ENCODE measurements at places on chromosomes 1 and 21. TPM values are rescaled to one million over a fixed set of nuclear protein-coding genes. Genes with fewer than 3 reads are reported as not detected.

DNA sequence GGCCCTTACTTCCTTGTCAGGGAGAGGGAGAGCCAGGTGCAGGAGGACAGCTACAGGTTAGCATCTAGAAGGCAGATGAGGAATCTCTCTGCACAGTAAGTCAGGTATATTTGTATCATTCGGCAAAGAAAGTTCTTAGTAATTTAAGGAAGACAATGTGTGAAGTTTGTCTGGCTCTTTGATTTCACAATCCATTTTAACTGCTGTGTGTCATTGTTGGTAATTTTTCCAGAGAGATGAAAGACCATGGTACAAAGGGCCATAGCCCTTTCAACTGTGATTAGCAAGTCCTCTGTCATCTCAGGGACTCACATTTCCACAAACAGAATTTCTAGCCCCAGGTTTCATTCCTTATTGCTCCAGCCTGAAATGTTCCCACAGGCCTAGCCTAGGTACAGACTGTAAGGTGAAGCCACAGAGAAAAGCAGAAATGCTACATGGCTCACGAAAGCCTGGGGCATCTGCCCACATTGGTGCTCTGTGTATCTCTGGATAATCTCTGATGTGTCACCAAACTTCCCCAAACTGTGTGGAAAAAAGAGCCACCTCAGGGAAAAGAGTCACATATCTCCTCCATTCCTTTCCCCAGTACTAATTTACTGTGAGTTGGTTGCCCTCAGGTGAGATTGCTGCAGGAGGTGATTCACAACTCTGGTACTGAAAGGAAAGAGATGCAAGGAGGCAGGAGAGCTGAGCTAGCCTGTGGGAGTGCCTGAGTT is 70.6 kb downstream of the SYT6 start:
- H3K36me3 ChIP-seq: no peaks in the 10 kb centered on the region
- no peak for DNase-seq
- H3K4me1 ChIP-seq: no peaks in the 10 kb centered on the region
- peaks cover 1% of the 10 kb centered on the region for H3K27me3 ChIP-seq
- no peak overlapping the region for H3K4me3 ChIP-seq

IGSF9 gene
- total RNA-seq: not detected

VHLL gene
- not detected for total RNA-seq

GRCh38 chr21:21921410-21922232 is 923.4 kb downstream of the NCAM2 start:
- H3K27ac ChIP-seq: no peak overlapping the region
- H3K27me3 ChIP-seq: no peaks in the 10 kb centered on the region
- no peak overlapping the region for H3K4me3 ChIP-seq
- H3K4me1 ChIP-seq: no peaks in the 10 kb centered on the region
- H3K36me3 ChIP-seq: no peaks in the 10 kb centered on the region

- no peaks in the 10 kb centered on the region for H3K27me3 ChIP-seq
- DNase-seq: no peak
- H3K27ac ChIP-seq: peak overlapping the region; percentile 67
- H3K4me1 ChIP-seq: peaks cover 61% of the 10 kb centered on the region
Measured at GRCh38 chr1:92464588-92465255, 22.0 kb downstream of the GFI1 start.

- peak overlapping the region; percentile 93 for H3K27ac ChIP-seq
- H3K4me1 ChIP-seq: peaks cover 71% of the 10 kb centered on the region
- H3K4me3 ChIP-seq: peak overlapping the region; percentile 11
- H3K36me3 ChIP-seq: no peaks in the 10 kb centered on the region
Measured at GRCh38 chr1:156103521-156103947, 11.0 kb upstream of the LMNA start.

- peaks cover 11% of the 10 kb centered on the region for H3K4me1 ChIP-seq
- no peaks in the 10 kb centered on the region for H3K36me3 ChIP-seq
- DNase-seq: no peak
- H3K27me3 ChIP-seq: peaks cover 30% of the 10 kb centered on the region
Measured at GRCh38 chr21:45971616-45972352, 9.8 kb upstream of the COL6A1 start.

GRCh38 chr1:170742600-170742999 is 78.7 kb downstream of the PRRX1 start:
- no peak overlapping the region for H3K4me3 ChIP-seq
- peaks cover 3% of the 10 kb centered on the region for H3K36me3 ChIP-seq
- no peaks in the 10 kb centered on the region for H3K4me1 ChIP-seq
- peaks cover 15% of the 10 kb centered on the region for H3K27me3 ChIP-seq
- no peak for DNase-seq
- no peak overlapping the region for H3K27ac ChIP-seq

SLFNL1 gene
- not detected for total RNA-seq

LHX8 gene
- total RNA-seq: not detected

- H3K4me3 ChIP-seq: no peak overlapping the region
- H3K4me1 ChIP-seq: peaks cover 6% of the 10 kb centered on the region
- DNase-seq: no peak
- H3K27me3 ChIP-seq: no peaks in the 10 kb centered on the region
- no peak overlapping the region for H3K27ac ChIP-seq
- H3K36me3 ChIP-seq: no peaks in the 10 kb centered on the region
Measured at GRCh38 chr1:23667411-23667810, 24.2 kb upstream of the RPL11 start.

GRCh38 chr1:168974611-168975010 is 131.9 kb upstream of the ATP1B1 start:
- H3K27ac ChIP-seq: no peak overlapping the region
- no peaks in the 10 kb centered on the region for H3K27me3 ChIP-seq
- no peaks in the 10 kb centered on the region for H3K4me1 ChIP-seq
- DNase-seq: no peak

DNA sequence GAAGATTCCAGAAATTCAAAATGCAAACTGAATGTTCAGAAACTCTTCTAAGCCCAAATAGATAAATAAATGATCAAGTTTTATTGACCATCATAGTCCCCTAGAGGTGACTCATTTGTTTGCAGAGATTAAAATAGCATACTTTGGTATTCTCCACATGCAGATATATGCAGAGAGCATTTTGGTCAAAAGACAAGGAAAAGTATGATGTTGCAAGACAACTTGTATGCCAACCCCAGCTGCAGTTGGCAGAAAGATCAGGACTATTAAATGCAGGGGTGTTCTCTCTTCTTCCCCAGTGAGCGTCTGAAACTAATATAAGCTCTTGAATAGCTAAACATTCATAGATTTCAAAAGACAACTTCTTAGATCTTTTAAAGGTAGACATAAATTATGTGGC is 404.9 kb downstream of the LTN1 start:
- no peaks in the 10 kb centered on the region for H3K36me3 ChIP-seq
- H3K4me3 ChIP-seq: no peak overlapping the region
- DNase-seq: no peak
- no peaks in the 10 kb centered on the region for H3K4me1 ChIP-seq
- H3K27me3 ChIP-seq: no peaks in the 10 kb centered on the region
- no peak overlapping the region for H3K27ac ChIP-seq

DNA sequence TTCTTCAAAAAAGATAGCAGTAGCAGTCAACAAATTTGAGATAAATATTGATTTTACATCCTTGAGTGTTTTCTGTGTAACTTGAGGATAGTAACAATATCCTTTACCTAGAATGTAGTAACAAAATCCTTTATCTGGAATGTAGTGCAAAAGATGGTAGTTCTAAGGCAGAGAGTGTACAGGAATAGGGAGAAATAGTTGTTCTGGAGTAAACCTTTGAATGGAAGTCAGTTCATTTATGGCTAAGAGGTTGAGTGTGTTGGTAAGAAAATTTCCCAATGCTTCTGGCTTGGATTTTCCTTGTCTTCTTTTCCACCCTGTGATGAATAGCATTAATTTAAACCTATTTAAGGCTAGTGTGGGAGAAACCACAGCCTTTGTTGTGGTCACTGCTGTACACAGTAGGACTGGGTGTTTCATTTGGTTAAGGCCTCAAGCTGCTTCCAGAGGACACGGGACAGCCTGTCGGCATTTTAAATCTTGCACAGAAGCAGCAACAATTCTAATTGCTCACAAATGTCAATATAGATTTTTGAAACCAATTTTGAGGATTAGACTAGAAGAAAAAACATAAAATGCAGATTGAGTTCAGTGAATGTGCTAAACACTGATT is 11.3 kb downstream of the NFIA start:
- peaks cover 10% of the 10 kb centered on the region for H3K4me1 ChIP-seq
- H3K27me3 ChIP-seq: peaks cover 2% of the 10 kb centered on the region
- DNase-seq: no peak
- no peak overlapping the region for H3K27ac ChIP-seq

DNA sequence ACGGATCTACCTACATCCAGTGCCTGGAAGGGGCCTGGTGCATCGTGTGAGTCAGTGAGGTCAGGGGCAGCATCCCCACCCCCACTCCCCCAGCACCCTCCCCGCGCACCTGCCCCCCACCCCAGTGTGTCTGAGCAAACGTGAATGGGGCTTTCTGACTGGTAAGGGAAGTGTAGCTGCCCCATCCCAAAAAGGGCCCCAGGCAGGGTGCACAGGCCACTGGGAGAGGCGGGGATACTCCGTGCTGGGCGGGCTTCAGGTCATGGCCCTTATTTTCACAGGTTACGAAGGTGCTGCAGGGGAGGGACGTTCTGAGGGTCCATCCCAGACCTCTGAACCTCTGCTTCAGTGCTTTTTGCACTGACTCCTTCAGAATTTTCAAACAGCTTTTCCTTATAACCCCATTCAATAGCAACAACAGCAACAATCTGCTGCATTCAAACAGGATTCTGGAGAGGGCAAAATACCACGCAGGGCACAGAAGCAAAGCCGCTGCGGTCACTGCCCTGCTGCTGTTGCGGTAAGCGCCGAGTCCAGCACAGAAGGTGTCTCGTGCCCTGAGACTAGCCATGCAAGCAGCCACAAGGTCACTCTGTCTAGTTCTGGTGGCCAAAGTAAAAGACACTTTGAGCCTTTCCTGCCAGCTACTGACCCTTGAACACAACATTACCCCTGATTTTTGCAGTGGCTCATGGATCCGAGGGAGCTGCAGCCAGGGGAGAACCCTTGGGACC is 10.3 kb downstream of the TTC34 start:
- peaks cover 41% of the 10 kb centered on the region for H3K27me3 ChIP-seq
- H3K4me3 ChIP-seq: no peak overlapping the region
- peaks cover 4% of the 10 kb centered on the region for H3K4me1 ChIP-seq
- H3K27ac ChIP-seq: no peak overlapping the region
- DNase-seq: no peak

GRCh38 chr21:37368541-37369279 is 2.1 kb downstream of the DYRK1A start:
- H3K36me3 ChIP-seq: peaks cover 12% of the 10 kb centered on the region
- H3K27ac ChIP-seq: peak overlapping the region; percentile 89
- peak overlapping the region; percentile 88 for H3K4me3 ChIP-seq
- no peaks in the 10 kb centered on the region for H3K27me3 ChIP-seq
- peaks cover 52% of the 10 kb centered on the region for H3K4me1 ChIP-seq
- peak; percentile 22 for DNase-seq

DNA sequence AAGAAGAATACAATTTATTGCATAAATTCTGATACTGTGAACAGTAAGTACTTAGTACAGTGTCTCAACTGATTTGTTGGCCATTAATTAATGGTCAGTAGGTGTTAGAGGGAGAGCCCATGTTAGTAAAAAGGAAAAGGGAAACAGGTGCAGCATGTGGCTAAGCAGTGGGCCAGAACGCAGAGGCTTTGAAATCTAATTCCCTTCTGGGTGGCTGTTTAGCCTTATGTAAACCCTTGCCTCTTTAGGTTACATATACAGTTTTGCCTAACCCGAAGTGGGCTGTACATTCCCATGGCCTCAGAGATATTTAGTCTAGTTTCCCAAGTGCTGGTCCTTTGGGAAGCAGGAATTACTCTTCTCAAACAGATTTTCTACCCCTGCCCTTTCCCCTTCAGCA is 43.5 kb upstream of the BCL9 start:
- no peak for DNase-seq
- no peaks in the 10 kb centered on the region for H3K27me3 ChIP-seq
- H3K4me1 ChIP-seq: no peaks in the 10 kb centered on the region
- H3K4me3 ChIP-seq: no peak overlapping the region

GRCh38 chr1:235054466-235054865 is 74.2 kb downstream of the TOMM20 start:
- no peak overlapping the region for H3K27ac ChIP-seq
- no peak overlapping the region for H3K4me3 ChIP-seq
- peaks cover 34% of the 10 kb centered on the region for H3K4me1 ChIP-seq
- no peaks in the 10 kb centered on the region for H3K36me3 ChIP-seq

ANGPTL3 gene
- not detected for total RNA-seq

FAM229A gene
- total RNA-seq: 4.2 TPM

GRCh38 chr1:16120940-16121410 is 34.9 kb downstream of the EPHA2 start:
- no peak overlapping the region for H3K27ac ChIP-seq
- no peak for DNase-seq
- peaks cover 10% of the 10 kb centered on the region for H3K4me1 ChIP-seq
- no peaks in the 10 kb centered on the region for H3K27me3 ChIP-seq

OBSCN gene
- total RNA-seq: 14.9 TPM

LRRC38 gene
- total RNA-seq: not detected

VANGL2 gene
- total RNA-seq: not detected

- no peak for DNase-seq
- no peaks in the 10 kb centered on the region for H3K4me1 ChIP-seq
- H3K27ac ChIP-seq: no peak overlapping the region
- H3K4me3 ChIP-seq: no peak overlapping the region
Measured at GRCh38 chr1:85368073-85368770, 91.8 kb upstream of the BCL10 start.

DNA sequence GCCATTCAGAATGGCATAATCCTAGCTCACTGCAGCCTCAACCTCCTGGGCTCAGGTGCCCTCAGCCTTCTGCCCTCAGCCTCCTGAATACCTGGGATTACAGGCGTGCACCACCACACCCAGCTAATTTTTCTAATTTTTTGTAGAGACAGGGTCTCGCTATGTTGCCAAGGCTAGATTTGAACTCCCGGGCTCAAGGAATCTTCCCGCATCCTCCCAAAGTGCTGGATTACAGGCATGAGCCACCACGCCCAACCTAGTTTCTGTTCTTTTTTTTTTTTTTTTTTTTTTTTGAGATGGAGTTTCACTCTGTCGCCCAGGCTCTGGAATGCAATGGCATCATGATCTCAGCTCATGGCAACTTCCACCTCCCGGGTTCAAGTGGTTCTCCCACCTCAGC is 108.9 kb downstream of the LACTBL1 start:
- no peak for DNase-seq
- peaks cover 12% of the 10 kb centered on the region for H3K27me3 ChIP-seq
- no peak overlapping the region for H3K4me3 ChIP-seq
- no peak overlapping the region for H3K27ac ChIP-seq
- no peaks in the 10 kb centered on the region for H3K36me3 ChIP-seq
- no peaks in the 10 kb centered on the region for H3K4me1 ChIP-seq

GRCh38 chr1:112529301-112529700 is 20.5 kb downstream of the WNT2B start:
- H3K4me1 ChIP-seq: no peaks in the 10 kb centered on the region
- peaks cover 6% of the 10 kb centered on the region for H3K36me3 ChIP-seq
- no peaks in the 10 kb centered on the region for H3K27me3 ChIP-seq
- no peak for DNase-seq
- H3K27ac ChIP-seq: no peak overlapping the region
- H3K4me3 ChIP-seq: no peak overlapping the region

TP73 gene
- 0.62 TPM for total RNA-seq

All from activated CD4-positive, alpha-beta memory T cell treated with anti-CD3 and anti-CD28 coated beads for 36 hours (primary cell).